Muscle of leg (tissue), 16 donors: ENCODE measurements at places on chromosomes 7 and 10.

- DNase-seq, result no peak
Observed at GRCh38 chr10:28278842-28279241, 24.0 kb downstream of the MPP7 start.

- peak; percentile 11 for DNase-seq
Observed at GRCh38 chr7:53110425-53110824, 75.0 kb downstream of the POM121L12 start.

GRCh38 chr10:19917751-19918478 lies 101.7 kb downstream of the PLXDC2 start:
- DNase-seq, result no peak

DNA sequence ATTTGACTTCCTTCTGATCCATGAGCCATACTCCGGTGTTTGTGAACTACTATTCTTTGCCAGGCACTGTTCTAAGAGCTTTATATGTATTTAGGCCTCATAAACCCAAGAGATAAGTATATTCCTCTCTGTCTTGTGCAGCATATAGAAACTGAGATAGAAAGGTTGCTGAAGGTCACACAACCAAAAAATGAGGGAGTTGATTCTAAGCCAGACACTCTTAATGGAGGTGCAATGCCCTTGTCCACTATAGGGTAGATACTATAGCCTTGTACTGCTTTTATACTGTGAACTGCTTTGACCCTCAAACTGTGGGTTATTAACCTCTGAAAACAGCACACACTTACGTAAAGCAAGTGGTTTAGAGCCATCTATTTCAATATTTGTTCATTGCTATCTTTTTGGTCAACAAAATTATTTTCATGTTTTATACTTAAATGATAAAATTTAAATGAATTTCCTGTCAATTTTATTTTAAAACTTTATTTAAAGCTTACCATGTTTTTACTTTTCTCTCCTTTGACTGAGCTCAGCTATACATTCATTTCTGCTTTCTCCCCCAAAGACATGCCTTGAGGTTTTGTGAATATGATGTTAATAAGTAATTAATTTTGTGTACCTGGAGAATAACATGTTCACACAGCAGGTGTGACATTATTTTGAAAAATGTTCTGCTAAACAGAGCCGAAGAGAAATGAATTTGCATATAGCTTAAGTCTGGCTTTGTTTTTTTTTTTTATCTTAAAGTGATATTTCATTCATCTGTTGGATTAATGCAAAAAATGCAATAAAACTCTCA lies 687.3 kb downstream of the DNAJB9 start:
- DNase-seq, result no peak

- DNase-seq, result no peak
Observed at GRCh38 chr7:151349507-151349853, 7.9 kb downstream of the NUB1 start.

DNA sequence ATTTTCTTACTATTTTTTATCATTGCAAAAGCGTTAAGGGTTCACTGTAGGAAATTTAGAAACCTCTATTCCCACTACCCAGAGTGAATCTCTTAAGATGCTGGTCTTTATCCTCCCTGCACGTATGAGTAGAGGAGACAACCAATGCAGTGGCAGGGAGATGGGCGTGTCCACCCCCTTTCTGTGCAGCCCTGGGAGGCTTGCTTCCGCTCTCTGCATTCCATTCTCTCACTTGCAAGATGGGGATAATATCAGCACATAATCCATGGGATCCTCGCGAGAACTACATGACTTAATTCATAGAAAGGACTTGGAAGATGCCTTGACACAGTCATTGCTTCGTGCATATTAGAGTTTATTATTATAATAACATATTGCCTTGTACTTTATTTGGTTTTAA lies 196.2 kb downstream of the KLF6 start:
- no peak for DNase-seq

- no peak for DNase-seq
Observed at GRCh38 chr7:133912916-133913697, 214.0 kb upstream of the LRGUK start.
